ENCODE measurements at places on chromosomes 11 and 22. TPM values are rescaled to one million over a fixed set of nuclear protein-coding genes. Genes with fewer than 3 reads are reported as not detected.

Gene APOA4
- total RNA-seq, result not detected

Gene ANO9
- not detected for total RNA-seq

Gene PARVG
- total RNA-seq, result not detected

Gene OVOL1
- total RNA-seq, result not detected

Gene OR52A1
- not detected for total RNA-seq

Gene CASP12
- 0.18 TPM for total RNA-seq

Gene PYGM
- total RNA-seq, result 1.7 TPM

Gene RFPL2
- not detected for total RNA-seq

Gene SEPTIN3
- total RNA-seq, result not detected

Gene ANGPTL5
- 0.09 TPM for total RNA-seq

Gene FAM227A
- 0.74 TPM for total RNA-seq

Gene ELFN2
- 0.33 TPM for total RNA-seq

Gene TMEM86A
- total RNA-seq, result 0.27 TPM

Gene LARGE2
- total RNA-seq, result not detected

- no peak for DNase-seq
Measured at GRCh38 chr11:56331861-56332491, 13.9 kb upstream of the OR8K1 start.

- DNase-seq, result no peak
Measured at GRCh38 chr11:43737201-43737590, 56.7 kb downstream of the HSD17B12 start.

- peak; percentile 93 for DNase-seq
Measured at GRCh38 chr11:131944736-131945135, 574.3 kb downstream of the NTM start.

GRCh38 chr22:30397656-30398635 is 1.1 kb downstream of the SEC14L2 start:
- DNase-seq, result no peak

- no peak for DNase-seq
Measured at GRCh38 chr22:43446916-43447315, 35.1 kb downstream of the MPPED1 start.

DNA sequence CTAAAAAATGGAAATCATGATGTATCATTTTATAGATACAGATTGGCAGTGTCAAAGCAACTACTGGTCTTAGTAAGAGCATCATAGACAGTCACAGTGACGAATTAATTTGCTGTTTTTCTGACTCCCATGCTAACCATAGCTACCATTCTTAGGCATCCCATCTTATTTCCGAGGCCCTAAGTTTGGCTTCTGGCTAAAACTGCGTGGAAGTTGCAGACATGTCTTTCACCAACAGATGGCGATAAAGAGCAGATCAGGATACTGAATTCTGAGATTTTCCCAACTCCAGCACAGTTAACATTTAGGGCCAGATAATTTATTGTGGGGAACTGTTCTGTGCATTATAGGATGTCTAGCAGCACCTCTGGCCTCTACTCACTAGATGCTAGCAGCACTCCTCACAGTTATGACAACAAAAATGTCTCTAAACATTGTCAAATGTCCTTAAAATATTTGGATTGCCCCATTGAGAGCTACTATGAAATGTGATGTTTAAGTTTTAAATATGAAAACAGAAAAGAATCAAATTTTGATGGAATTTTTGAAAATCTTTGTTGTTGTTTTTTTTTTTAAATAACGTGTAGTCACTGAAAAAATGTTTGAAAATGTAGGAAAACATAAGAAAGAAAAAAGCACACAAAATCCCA is 16.3 kb downstream of the OR2AG2 start:
- peak; percentile 63 for DNase-seq

DNA sequence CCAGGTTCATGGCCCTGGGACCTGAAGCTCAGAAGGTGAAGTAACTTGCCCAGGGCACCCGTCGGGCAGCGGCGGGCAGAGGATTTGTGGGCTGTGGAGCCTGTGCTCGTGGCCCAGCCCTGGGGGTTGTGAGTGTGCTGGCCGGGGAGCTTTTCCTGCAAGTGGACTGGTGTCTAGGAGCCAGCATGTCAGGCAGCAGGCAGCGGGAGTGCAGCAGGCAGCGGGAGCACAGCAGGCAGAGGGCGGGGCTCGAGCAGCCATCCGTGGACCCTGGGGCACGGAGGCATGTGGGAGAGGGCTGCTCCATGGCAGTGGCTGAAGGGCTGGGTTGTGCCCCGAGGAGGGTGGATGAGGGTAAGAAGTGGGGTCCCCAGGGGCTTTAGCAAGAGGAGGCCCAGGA is 72.7 kb upstream of the PPP6R3 start:
- DNase-seq, result no peak

DNA sequence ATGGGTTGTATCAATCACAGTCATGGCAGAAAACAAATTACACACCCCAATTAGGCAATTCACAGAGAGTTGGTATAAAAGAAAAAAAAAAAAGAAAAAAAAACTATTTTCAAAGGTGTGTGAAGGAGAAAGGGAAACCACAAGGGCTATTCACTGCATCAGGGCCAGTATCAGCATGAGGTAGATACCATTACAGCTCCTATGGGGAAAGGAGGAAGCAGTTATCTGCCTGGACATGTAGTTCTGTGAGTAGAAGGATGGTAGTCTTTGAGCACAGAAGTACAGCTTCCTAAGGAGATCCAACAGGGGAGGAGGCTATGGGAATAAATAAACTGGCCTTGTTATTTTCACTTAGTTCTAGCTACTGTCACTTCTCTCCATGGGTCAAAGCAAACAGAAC is 746.1 kb downstream of the LUZP2 start:
- no peak for DNase-seq

DNA sequence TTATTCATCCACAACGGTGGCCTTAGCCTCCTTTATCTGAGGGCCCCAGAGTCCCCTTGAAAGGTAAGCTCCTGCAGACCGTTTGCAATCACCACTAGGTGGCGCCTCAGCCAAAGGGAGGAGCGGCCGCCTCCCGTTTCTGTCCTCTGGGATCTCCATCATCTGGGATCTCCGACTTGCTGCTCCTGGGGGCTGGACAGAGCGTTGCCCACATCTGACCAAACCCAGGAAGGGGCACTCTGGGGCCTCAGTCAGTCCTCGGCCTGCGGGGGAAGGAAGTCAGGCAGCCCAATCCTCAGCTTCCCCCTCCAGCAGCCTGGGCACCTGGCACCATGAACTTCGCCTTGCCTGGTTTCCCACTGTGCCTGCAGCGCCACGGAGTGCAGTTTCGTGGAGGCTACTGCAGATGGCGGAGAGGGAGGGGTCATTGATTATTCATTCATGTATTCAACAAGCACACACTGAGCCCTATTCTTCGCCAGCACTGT is 23.5 kb downstream of the TP53I11 start:
- peak; percentile 66 for DNase-seq

GRCh38 chr11:123707606-123708205 is 33.8 kb downstream of the ZNF202 start:
- peak; percentile 79 for DNase-seq

DNA sequence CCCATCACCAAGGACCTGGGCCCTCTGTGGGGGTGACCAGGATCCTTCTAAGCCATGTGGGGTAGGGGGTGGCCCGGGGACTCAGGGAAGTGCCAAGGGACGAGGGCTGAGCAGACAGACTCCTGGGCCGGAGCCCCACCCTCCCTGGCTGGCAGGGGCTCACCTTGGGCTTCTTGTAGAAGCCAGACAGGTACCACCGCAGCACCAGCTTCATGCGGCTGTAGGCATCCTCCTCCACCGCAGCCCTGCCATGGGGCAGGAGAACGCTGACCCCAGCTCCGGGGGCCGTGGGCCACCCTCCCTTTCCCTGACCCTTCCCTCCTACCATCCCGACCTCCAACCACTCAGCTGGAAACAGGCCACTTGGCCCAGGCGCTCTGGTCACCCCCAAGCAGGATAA is 45.9 kb upstream of the CARS1 start:
- no peak for DNase-seq

DNA sequence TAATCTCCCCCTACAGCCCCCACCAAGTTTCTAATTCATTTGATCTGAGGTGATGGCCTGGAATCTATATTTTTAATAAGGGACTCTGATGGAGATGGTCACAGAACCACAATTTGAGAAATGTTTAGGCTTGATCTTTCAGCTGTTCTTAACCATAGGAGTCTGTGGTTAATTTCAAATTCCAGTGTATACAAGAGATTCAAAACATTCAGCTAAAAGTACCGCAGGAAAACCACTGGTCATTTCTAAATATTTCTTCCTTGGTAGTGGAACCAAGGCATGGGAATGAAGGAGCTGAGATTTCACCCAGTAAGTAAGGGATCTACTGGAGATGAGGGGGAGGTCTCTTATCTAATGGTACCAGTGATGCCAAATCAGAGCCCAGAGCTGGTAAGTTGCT is 18.3 kb upstream of the GALNT18 start:
- DNase-seq, result no peak

GRCh38 chr22:30920407-30920806 is 48.2 kb downstream of the MORC2 start:
- peak; percentile 66 for DNase-seq

- no peak for DNase-seq
Measured at GRCh38 chr22:48258811-48259210, 1496.4 kb downstream of the TBC1D22A start.

DNA sequence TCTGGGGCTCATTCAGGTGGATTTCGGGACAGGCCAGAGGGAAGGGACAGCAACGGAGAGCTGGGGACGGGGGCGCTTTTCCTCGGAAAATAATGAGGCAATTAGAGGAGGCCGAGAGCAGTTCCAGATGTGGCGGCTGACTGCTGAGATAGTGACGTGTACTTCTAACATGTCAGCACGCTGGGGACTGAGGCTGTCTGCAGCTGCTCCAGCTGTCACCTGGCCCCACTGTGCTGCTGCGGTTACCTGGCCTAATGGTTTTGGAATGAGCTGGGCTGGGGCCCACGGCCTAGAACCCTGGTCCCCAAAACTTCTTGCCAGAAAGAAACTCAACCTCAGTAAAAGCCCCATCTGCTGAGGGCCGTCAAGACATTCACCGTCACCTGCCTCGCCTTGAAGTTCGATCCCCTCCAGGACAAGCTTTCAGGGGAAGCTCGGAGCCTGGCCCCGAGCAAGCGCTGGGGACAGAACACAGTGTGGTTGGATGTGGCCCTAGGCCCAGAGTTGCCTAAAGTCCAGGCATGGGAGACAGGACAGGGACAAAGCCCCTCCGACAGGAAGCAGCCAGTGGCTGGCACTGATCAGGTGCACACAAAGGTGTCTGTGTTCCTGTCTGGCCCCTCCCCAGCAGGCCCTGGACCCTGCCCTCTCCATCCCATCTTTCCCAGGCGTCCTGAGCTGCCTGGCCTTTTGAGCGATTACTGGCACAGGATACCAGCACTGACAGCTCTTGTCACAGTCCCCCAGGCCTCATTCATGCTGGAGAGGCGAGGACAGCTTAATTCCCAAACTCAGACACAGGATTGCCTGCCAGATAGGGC is 22.1 kb downstream of the RPUSD4 start:
- no peak for DNase-seq

DNA sequence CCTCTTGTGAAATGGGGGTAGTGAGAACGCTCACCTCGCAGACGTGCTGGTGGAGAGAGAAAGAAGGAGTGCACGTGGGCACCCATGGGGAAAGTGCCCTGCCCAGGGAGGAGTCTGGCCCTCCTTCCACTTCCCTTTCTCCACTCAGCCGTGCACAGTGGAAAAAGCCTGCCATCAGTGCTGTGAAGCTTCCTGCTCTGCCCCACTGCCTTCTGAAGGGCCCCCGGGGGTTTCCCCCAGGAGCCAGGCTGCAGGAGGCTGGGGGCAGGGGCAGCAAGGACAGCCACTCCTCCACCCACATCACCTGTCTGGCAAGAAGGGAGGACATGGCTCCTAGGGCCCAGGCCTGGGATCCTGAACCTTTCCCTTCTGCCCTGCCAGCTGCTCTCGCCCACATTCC is 7.6 kb downstream of the TP53I11 start:
- DNase-seq, result no peak

GRCh38 chr11:12235947-12236743 is 125.8 kb downstream of the MICAL2 start:
- peak; percentile 78 for DNase-seq

DNA sequence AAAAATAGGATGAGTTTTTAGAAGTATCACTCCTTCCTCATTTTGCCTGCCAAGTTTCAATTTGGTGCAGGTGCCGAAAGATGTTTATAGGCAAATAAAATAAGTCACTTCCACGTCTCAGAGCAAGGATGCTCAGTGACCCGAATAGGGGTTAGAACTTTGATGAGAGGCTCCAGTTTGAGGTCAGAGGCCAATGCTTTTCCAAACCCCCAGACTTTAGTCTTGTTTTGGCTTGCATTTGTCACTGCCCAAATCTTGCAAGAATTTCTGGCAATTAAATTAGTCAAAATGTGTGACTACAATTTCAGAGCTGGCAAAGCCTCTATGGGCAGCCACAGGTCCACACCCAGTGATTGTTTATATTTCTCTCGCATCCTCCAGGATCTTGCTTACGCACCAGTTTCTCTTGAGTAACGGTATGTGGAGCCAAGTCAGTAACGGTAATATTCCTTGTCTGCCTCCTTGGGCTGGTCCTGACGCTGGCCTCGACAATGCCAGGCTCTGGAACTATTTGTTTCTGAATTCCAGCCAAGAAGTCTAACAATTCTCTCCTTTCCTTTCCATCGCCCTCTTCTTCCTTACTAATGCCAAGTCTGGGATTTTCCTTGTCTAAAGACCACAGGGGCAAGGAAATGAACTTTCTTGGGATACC is 9.9 kb upstream of the NUP160 start:
- peak; percentile 95 for DNase-seq

DNA sequence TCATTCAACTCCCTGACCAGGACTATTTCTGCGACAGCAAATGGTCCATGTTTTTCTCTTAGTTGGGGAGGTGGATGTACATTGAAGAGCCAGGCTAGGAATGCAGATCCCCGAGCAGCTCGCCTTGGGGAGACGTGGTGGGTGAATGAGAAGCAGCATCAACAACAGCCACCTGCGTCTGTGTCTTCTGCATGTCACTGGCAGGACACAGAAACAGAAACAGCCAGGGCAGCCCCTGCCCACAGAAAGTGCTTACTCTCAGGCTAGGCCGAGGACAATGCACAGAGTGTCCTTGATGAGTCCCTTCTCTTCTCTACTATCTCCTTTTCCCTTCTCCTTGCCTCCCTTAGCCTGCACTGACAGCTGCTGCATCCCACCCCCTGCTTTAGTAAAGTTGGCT is 541.9 kb upstream of the CADM1 start:
- no peak for DNase-seq

DNA sequence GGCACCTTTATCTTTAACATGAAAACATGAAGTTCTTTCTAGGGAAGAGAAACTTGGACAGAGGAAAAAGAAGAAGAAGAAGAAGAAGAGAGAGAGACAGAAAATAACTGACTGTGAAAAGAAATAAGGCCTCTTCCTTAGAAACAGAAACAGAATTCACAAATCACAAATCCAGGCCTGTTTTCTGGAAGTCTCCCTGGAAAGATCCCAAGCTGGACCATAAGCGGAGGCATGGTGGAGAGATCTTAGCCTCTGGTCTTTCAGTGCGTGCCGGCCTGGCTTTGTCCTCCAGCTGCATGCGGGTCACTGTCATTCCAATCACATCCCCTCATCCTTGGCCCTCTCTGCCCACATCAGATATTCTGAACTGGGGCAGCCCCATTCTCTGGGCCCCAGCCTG is 6.9 kb downstream of the FXYD6 start:
- no peak for DNase-seq

DNA sequence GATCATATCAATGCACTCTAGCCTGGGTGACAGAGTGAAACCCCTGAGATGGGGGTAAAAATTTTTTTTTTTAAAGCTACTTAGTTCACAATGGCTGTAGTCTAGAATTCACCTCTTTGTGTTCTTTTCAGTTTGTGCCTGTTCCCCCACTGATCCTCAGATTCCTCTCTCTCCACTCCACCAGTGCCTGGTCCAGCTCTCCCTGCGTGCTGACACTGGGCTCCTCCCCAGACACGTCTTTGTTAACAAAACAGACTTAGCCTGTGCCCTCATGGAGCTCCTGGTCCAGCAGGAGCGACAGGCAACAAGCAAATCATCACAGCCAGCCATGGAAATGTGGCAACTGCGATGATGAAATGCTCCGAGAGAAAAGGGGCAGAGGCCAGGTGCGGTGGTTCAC is 34.0 kb downstream of the IFT27 start:
- no peak for DNase-seq
